ENCODE measurements at places on chromosomes 5 and 9.

GRCh38 chr5:77461287-77461686 lies 30.8 kb downstream of the WDR41 start:
- DNase-seq = no peak

DNA sequence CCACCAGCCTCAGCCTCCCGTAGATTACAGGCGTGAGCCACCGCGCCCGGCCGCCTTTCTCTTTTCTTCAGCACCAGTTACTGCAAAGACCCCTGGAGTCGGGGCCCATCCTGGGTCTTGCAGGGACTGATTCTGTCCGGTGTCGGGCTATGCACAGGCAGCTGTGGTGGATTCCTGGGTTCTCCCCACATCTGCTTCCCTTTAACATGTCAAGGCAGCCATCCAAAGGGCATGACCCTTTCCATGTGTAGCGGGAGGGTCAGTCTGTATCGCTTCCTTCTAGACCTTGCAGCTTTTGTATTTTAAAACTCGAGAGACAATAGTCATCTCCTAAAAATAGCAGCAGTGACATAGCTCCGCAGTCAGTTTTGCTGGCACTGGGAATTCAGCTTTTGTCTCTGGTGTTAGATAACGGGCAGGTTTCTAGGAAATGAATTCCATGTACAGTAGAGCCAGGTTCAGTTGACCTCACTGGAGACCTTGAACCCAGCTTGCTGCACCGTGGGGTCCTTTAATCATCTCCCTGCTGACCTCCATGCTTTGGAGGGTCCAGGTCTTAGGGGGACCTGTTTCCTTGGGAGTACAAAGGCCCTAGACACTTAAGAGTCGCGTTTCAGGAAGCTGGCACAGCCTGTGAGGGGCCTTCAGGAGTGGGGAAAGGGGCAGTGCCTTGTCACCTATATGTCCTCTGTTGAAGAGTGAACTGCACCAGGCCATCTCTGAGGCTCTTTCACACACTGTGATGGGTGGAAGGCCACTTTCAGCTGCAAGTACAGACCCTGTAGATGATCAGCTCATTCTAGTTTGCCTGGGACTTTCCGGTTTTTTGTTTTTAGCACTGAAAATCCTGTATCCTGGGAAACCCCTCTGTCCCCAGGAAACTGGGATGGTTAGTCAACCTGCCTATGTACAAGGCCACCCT lies 13.8 kb downstream of the ANKRD33B start:
- DNase-seq = no peak

GRCh38 chr9:134635351-134636148 lies 6.1 kb upstream of the COL5A1 start:
- no peak for DNase-seq

DNA sequence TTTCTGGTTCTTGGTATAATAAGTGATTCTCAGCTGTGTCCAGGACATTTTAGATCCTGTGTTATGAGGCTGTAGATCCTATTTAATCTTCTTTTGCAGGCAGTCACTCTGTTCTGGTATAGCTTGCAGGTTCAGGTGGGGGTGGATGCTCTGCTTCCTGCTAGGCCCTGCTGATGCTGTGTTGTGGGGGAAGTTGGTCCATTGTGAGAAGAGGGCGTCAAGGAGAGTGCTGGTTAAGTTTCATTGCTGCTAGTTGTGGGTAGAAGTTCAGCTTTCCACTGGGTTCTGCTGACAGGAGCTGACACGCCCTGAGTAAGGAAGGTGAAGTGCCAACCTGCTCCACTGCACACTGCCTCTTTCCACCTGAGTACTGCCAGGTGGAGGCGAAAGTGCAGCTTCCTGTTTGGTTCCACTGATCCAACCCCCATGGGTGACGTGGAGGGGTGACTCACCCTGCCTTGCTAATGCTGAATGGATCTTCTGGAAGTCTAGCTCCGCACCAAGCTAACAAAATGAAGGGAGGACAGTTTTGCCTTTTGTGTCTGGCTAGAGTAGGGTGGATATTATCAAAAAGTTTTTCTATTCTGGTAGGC lies 16.3 kb downstream of the NMRK1 start:
- DNase-seq = no peak

- DNase-seq = no peak
These were observed 143.9 kb downstream of the SLIT3 start for GRCh38 chr5:169157064-169157463.

DNA sequence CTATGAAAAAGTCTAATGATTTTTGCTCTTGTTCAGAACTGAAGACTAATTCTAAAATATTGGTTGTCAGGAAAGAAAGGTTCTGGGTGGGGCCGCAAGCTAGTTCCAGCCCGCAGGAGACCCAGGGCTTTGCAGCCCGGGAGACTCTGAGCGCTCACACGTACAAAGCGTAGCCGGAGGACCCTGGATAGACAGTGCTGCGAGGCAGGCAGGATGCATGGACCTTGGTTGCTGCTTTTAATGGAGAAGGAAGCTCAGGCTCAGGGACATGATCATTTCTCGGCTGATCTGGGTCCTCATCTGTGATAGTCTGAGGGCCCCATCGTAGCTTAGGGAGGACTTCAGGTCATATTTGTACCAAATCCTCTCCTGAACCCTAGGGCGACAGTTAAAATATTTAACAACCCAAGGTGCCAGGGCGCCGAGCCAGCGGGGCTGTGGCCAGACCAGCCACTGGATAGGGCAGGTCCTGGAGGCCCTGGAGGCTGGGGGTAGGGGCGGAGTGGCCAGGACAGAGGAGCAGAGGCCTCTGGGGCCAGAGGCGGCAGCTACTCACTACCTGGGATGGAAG lies 70.1 kb upstream of the UNC5A start:
- DNase-seq = no peak

DNA sequence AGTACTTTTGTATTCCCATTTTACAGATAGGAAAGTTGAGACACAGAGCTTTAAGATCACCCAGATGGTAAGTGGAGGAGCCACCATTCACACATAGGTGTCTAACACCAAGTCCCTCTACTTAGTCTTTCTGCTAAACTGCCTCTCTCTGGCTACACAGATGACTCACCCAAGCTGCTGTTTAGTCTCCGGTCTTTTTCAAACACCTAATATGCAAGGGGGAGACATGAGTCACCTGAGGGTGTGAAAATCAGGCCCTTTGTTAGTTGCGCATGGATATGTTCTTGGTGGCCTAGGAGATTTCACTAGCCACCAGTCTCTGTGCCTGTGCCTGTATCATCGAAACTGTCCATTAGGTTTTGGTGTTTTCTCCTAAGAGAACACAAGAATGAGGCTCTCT lies 117.8 kb downstream of the MAST4 start:
- DNase-seq = no peak

DNA sequence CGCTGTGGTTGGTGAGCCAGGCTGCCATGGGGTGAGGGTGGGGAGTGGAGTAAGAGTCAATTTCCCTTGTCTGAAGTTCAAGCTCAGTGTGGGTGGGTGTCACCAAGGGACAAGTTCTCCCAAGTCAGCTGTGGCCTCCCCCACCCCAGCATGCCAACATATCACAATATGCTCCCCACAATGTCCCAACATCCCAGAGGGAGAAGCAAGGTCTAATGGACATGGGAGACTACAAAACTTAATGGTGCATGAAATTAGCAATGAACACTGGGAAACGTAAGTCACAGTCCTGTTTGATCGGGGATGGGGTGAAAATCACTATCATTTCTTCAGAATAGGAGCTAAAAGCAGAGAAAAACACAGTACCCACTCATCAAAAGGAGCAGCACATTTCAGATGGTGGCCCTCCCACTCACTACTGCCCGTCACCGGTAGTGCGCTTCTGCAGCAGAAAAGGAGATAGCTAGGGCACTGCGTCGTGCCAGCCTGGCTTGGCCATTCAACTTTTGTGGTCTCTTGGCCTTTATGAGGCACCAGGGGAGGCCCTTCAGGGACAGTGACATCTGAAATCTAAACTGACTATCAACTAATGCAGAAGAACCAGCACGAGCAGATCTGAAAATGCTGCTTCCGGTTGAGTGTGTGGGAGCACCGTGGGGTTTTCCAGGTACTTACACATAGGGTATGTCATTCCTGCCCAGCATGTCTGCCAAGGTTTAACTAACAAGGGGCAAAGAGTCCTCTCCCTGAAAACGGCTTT lies 20.5 kb upstream of the NDFIP1 start:
- DNase-seq = no peak

DNA sequence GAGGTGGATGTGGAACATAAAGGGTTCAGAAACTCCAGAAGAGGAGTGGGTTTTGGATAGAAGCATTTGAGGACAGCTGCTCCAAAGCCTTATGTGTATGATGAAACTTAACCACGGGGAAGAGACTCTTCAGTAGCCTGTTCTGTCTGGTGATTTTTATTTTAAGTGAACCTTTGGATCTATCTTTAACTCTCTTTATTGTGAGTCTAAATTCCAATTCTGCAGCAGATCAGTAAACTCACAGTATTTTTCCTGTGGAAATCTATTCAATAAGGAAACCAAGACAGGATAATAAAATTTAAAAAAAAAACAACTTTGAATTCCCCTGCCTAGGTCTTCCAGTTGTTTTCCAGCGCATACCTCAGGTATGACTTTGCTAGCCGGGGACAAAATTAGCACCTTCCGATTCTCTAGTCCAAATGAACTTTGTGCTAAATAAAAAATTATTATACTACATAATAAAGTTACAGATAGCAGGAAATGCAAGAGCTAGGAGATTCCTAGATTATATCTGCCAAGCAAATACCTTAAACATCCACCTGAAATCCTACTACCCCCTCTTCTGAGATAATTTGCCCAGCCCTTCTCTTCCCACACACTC lies 101.9 kb downstream of the NLN start:
- DNase-seq = no peak

DNA sequence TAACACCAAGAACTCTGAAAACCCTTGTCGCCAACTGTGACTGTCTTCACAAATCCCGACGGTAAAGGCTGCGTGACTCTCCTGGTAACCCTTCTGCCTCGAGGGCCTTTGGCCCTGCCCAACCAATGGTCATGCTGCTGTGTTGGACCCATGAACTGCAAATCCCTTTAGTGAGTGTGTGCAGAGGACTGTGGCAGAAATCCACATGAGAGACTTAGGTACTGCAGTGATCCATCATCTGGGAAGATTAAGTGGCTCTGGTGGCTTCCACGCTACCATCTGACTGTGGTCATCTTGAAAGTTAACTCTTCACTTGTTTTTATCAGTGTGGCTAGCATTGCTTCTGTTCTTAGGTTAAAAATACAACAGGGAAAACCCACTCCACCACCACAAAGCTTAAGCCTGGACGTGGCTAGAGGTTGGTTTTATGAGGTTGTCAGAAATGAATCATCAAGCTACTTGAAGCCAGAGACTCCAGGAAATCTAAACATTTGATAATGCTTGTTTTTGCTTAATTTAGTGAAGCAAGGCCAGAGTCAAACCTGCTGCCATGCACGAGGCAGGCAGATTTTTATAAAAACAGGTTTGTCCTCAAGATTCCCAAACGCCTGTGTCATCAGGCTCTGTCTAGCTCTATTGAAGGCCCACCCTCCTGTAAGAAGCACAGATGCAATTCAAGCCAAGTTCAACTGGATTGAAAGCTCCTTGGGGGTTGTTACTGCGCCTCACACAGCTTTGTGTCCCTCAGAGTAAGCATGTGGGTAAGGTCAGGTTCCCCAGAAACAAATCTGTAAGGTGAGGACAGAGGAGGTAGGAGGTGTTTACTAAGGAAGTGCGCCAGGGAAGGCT lies 52.7 kb upstream of the ERCC6L2 start:
- DNase-seq = no peak

DNA sequence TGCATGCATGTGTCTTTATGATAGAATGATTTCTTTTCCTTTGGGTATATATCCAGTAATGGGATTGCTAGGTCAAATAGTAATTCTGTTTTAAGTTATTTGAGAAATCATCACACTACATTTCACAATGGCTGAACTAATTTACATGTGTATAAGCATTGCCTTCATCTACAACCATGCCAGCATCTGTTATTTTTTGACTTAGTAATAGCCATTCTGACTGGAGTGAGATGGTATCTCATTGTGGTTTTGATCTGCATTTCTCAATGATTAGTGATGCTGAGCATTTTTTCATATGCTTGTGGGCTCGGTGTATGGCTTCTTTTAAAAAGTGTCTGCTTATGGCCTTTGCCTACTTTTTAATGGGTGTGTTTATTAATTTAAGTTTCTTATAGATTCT lies 102.3 kb upstream of the CCDC112 start:
- no peak for DNase-seq

- no peak for DNase-seq
These were observed 84.5 kb downstream of the PRLR start for GRCh38 chr5:35145691-35146317.

- DNase-seq = no peak
These were observed 208.3 kb upstream of the MAP3K1 start for GRCh38 chr5:56607074-56607473.

All from DND-41 (cell line).